ENCODE measurements at places on chromosomes 16 and 17. TPM values are rescaled to one million over a fixed set of nuclear protein-coding genes. Genes with fewer than 3 reads are reported as not detected.

- no peaks in the 10 kb centered on the region for H3K27me3 ChIP-seq
- no peaks in the 10 kb centered on the region for H3K36me3 ChIP-seq
- peak; percentile 92 for DNase-seq
- H3K4me3 ChIP-seq: no peak overlapping the region
These were observed 251.2 kb downstream of the PARN start for GRCh38 chr16:14378689-14379467.

- H3K4me1 ChIP-seq: no peaks in the 10 kb centered on the region
- no peak for DNase-seq
- peaks cover 17% of the 10 kb centered on the region for H3K27me3 ChIP-seq
- H3K27ac ChIP-seq: no peak overlapping the region
- H3K36me3 ChIP-seq: no peaks in the 10 kb centered on the region
These were observed 34.8 kb downstream of the ZNF287 start for GRCh38 chr17:16534236-16534635.

GRCh38 chr16:50197582-50197981 lies 44.5 kb downstream of the TENT4B start:
- H3K4me3 ChIP-seq: no peak overlapping the region
- H3K27me3 ChIP-seq: no peaks in the 10 kb centered on the region
- peak overlapping the region; percentile 75 for H3K27ac ChIP-seq

GRCh38 chr16:80033783-80034468 lies 433.4 kb upstream of the MAF start:
- no peaks in the 10 kb centered on the region for H3K4me1 ChIP-seq
- H3K27me3 ChIP-seq: peaks cover 16% of the 10 kb centered on the region
- H3K4me3 ChIP-seq: no peak overlapping the region
- H3K36me3 ChIP-seq: no peaks in the 10 kb centered on the region
- no peak for DNase-seq

GRCh38 chr17:62867303-62867702 lies 59.2 kb upstream of the MARCHF10 start:
- H3K27me3 ChIP-seq: no peaks in the 10 kb centered on the region
- no peaks in the 10 kb centered on the region for H3K36me3 ChIP-seq
- no peaks in the 10 kb centered on the region for H3K4me1 ChIP-seq
- DNase-seq: no peak

GRCh38 chr17:81999976-82000802 lies 22.5 kb downstream of the CENPX start:
- no peaks in the 10 kb centered on the region for H3K27me3 ChIP-seq
- H3K4me3 ChIP-seq: no peak overlapping the region
- H3K27ac ChIP-seq: no peak overlapping the region
- peaks cover 20% of the 10 kb centered on the region for H3K4me1 ChIP-seq
- DNase-seq: no peak
- no peaks in the 10 kb centered on the region for H3K36me3 ChIP-seq

GRCh38 chr17:82217530-82218204 lies 5.0 kb upstream of the CCDC57 start:
- H3K4me1 ChIP-seq: peaks cover 33% of the 10 kb centered on the region
- peak overlapping the region; percentile 91 for H3K27ac ChIP-seq
- no peaks in the 10 kb centered on the region for H3K27me3 ChIP-seq
- H3K4me3 ChIP-seq: no peak overlapping the region

- H3K27me3 ChIP-seq: no peaks in the 10 kb centered on the region
- H3K4me1 ChIP-seq: no peaks in the 10 kb centered on the region
- H3K27ac ChIP-seq: no peak overlapping the region
- H3K36me3 ChIP-seq: no peaks in the 10 kb centered on the region
These were observed 9.4 kb downstream of the RPH3AL start for GRCh38 chr17:343211-343610.

DNA sequence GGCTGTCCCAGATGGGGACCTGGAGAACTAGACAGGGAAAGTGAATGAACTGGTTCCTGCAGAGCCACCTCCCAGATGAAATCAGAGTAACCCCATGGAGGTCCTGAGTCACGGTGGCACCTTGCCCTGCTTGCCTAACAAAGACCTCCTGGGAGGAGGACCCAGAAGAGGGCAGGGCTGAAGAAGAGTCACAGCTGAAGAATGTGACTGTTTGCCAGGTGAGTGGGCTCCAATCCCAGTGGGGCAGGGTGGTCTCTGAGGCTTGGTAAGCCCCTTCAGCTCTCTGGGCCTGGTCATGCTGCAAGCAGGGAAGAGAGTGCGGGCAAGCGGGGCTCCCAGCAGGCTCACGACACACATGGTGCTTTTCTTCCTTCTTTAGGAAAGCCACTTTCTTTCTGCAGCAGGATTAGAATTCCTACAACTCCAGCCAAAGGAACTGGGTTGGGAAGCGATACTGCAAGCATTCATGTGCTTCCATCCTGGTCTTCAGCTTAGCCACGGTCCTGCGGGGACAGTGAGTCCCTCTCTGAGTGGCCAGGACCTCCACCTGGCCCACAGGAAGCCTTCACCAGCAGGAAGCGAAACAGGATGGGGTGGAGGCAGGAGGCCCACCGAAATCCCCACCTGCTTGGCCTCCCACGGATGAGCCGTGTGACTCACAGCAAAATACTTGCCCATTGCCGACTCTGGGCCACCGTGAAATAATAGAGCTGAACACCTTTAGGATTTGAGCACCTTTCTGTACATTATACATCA lies 4.3 kb downstream of the C16orf74 start:
- H3K27ac ChIP-seq: no peak overlapping the region
- DNase-seq: peak; percentile 80
- H3K27me3 ChIP-seq: no peaks in the 10 kb centered on the region
- no peaks in the 10 kb centered on the region for H3K36me3 ChIP-seq
- H3K4me1 ChIP-seq: peaks cover 12% of the 10 kb centered on the region

DNA sequence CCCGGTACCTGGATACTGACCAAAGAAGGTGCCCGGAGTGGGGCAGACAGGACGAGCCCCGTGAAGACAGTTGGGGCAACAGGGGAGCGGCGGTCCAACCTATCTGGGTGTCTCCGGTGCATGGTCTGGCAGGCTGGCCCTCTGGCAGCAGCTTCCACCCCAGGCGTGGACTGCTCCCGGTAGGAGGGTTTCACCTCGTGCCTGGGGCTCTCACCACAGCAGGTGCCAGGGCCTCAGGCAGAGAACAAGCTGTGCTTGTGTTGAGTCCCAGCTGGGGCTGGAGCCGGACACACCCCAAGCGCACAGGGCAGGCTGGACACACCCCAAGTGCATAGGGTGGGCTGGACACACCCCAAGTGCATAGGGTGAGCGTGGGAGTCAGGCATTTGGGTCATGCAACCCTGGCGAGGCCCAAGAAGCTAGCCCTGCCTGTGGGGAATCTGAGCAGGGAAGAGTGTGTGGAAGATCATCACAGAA lies 1.5 kb upstream of the FBXL16 start:
- no peaks in the 10 kb centered on the region for H3K36me3 ChIP-seq
- no peak for DNase-seq
- no peak overlapping the region for H3K27ac ChIP-seq
- H3K4me3 ChIP-seq: no peak overlapping the region

- peak; percentile 82 for DNase-seq
- H3K4me3 ChIP-seq: peak overlapping the region; percentile 38
- H3K27me3 ChIP-seq: no peaks in the 10 kb centered on the region
These were observed 45.7 kb downstream of the VAT1L start for GRCh38 chr16:77833921-77834634.

- H3K36me3 ChIP-seq: no peaks in the 10 kb centered on the region
- no peaks in the 10 kb centered on the region for H3K27me3 ChIP-seq
- H3K27ac ChIP-seq: peak overlapping the region; percentile 67
- H3K4me1 ChIP-seq: peaks cover 16% of the 10 kb centered on the region
- peak; percentile 93 for DNase-seq
These were observed 15.3 kb upstream of the MNT start for GRCh38 chr17:2416010-2416734.

DNA sequence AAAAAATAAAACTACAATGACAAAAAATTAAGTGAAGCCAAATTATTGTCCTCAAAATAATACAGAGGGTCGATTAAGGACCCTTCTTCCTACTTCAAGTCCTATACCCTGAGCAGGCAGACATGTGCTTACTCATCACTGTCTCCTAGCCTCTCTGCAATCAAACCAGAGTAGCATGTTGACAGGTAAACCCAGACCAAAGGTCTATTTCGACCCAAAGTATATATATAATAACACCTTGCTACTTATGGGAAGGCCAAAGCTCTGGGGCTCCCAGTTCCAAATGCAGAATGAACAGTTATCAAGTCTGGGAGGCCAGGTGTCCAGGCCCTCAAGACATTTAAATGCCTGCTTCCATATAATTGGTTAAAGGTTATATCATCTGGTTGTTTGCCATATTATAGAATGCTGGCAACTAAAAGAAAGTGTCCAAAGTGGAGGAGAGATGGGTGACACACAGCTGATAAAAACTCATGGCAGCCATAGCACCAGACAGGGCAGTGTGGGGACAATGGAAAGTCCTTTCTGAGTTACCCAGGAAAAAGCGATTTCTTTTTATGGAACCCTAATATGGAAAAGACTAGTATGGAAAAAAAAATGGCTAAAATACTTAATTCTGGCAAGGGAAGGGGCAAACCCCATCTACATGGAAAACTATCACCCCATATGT lies 53.6 kb downstream of the N4BP1 start:
- H3K4me1 ChIP-seq: peaks cover 38% of the 10 kb centered on the region
- no peaks in the 10 kb centered on the region for H3K27me3 ChIP-seq
- peak overlapping the region; percentile 68 for H3K27ac ChIP-seq
- peaks cover 4% of the 10 kb centered on the region for H3K36me3 ChIP-seq
- no peak for DNase-seq

- H3K27me3 ChIP-seq: no peaks in the 10 kb centered on the region
- DNase-seq: no peak
- H3K4me3 ChIP-seq: no peak overlapping the region
These were observed 19.3 kb upstream of the ITGA3 start for GRCh38 chr17:50036455-50037261.

Gene RCVRN
- not detected for total RNA-seq

Gene CACNG5
- total RNA-seq: not detected

Gene TMEM88
- not detected for total RNA-seq

Gene NACA2
- not detected for total RNA-seq

Gene ANKFN1
- 0.54 TPM for total RNA-seq

Gene OR1A1
- not detected for total RNA-seq

Gene GJC1
- total RNA-seq: 19.1 TPM
